ENCODE measurements at places on chromosomes 7 and 10.

GRCh38 chr7:20952916-20953315, 166.2 kb upstream of the SP8 start:
- no peak for DNase-seq

- DNase-seq, result no peak
Measured at GRCh38 chr10:21195252-21195651, 298.1 kb upstream of the NEBL start.

DNA sequence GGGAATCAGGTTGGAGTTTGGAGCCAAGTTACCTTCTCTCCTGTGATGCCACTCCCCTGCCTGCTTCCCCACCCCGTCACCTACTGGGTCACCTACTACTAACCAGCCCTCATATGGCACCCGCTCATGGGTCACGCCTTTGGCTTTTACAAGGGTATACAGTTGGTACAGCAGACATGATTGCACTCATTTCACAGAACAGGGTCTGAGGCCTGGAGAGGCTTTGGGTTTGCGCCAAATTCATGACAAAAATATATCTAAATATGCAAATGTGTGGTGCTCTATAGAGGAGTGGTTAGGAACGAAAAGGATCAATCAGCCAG, 10.7 kb downstream of the CRYGN start:
- no peak for DNase-seq

DNA sequence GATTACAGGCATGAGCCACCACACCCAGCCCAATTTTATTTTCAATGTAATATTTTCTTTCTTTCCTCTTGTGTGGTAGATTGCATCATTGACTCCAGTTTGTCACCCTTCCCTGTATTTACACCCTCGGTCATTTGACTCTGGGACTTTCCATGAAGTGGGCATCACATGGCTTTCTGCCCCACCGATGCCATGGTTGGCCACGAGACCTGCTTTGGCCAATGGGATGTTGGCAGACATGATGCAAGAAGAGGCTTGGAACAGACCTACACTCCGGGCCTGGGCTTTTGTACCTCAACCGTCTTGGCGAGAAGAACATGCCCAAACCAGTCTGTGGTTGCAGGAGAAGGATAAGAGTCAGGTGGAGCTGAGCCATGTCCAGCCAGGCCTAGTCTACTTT, 38.8 kb upstream of the CACUL1 start:
- no peak for DNase-seq

GRCh38 chr10:35570397-35570796, 34.7 kb upstream of the GJD4 start:
- peak; percentile 40 for DNase-seq

GRCh38 chr10:77310288-77310840, 327.2 kb downstream of the KCNMA1 start:
- DNase-seq, result no peak

DNA sequence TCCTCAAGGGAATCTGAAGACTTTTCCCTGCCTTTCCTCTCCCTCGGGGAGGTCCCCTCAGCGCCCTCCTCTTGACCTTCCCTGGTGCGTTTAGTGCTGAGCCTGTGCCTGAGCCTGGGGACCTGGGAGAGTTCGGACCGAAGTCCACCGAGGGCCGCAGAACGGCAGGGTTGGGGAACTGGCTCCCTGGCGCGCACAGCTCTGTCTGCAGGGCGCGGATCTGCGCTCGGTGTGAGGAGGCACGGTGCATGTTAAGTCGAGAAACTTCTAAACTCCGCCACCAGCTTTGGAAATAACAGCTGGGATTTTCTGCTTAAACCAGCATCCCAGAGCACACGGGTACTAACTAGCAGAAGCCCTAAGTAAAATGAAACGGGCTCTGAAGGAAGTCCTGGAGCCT, 44.2 kb upstream of the SLC29A4 start:
- no peak for DNase-seq

GRCh38 chr10:74234569-74234968, 83.5 kb downstream of the ADK start:
- no peak for DNase-seq

- DNase-seq, result no peak
Measured at GRCh38 chr7:65840446-65840845, 32.4 kb upstream of the VKORC1L1 start.
